HS-5 (cell line): ENCODE measurements at places on chromosomes 4 and X.

GRCh38 chrX:95903975-95904374 is 780.7 kb upstream of the DIAPH2 start:
- no peak for DNase-seq

GRCh38 chr4:121138039-121138825 is 25.9 kb downstream of the TNIP3 start:
- DNase-seq, result no peak

DNA sequence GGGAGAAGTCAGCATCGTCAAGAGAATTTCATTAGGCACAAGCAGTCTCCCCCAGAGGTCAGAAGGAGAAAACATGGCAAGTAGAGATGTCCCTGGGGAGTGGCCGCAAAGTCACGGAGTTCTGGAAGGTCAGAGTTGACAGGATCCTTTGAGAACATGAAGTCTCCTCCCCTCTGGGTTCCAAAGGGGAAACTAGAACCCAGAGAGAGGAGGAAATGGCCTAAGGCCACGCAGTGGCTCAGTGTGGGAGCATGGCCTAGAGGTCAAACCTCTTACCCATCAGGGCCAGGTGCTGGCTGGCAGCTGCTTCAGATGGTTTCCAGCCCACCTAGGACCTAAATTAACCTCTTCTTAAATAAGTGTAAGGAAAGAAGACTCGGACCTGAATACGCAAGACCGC is 884 bp downstream of the IDH3G start:
- DNase-seq, result no peak

DNA sequence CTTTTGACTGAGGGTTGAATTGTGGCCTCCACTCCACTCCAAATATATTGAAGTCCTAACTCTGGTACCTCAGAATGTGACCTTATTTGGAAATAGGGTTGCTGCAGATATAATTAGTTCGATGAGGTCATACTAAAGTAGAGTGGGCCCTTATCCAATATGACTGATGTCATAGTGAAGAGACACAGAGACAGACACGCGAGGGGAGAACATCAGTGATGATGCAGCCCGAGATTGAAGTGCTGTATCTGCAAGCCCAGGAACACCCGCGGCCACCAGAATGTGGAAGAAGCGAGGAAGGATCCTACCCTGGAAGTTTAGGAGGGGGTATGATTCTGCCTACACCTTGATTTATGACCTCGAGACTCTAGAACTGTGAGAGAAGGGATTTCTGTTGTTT is 279.0 kb downstream of the ANKRD50 start:
- DNase-seq, result no peak

DNA sequence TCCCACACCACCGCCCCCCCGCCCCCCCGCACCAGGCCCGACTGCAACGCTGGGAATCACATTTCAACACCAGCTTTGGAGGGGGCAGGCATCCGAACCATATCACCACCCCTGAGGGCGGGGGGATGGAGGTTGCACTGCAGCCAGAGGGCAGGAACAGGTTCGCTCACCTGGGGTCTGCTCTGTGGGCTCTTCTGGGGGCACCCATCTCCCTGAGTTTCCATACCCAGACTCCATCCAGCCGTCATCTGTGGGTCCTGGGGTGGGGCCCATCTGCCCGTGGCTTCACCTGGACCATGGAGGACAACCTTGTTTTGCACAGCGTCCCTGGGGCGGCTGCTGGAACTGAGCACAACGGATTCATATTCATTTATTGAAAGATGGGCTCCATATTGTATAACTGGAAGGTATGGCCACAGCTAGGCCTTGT is 6.9 kb downstream of the PSAPL1 start:
- no peak for DNase-seq

- DNase-seq, result no peak
Observed at GRCh38 chr4:106753426-106753825, 282.7 kb downstream of the DKK2 start.

DNA sequence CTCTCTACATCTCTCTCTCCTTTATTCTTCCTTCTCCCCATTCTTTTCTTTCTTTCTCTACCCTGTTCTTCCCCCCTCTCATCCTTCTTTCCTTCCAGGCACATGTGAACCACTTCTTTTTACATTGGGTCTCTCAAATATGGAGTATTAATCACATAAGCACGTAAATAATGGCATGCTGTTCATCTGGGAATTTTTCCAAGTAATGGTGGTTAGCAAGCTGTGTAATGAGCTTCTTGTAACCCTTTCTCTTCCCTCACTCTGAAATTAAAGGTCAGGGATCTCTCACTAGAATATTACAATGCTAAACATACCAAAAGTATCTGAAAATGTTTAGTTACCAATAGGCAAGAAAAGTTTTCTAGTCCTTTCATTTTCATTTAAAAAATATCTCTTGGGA is 239.9 kb upstream of the TEX13A start:
- peak; percentile 34 for DNase-seq

DNA sequence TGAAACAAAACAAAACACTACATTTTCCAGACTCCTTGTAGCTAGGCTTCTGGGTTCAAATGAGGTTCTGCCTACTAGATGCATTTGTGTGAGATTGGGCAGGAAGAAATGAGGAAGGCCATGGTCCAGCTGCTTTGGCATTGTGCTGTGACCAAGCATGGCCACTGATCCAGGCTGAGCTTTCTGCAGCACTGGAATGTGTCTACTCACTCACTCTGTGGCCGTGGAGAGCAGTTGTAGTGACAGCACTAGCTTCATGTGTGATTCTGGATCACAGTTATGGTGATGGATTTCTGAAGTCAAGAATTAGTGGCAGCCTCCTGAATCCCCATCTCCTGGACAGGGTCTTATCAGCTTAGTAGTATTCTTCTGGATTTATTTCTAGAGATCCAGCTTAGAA is 358.9 kb downstream of the GPAT3 start:
- DNase-seq, result no peak

- DNase-seq, result no peak
Observed at GRCh38 chr4:126899331-126899801, 733.4 kb upstream of the INTU start.

DNA sequence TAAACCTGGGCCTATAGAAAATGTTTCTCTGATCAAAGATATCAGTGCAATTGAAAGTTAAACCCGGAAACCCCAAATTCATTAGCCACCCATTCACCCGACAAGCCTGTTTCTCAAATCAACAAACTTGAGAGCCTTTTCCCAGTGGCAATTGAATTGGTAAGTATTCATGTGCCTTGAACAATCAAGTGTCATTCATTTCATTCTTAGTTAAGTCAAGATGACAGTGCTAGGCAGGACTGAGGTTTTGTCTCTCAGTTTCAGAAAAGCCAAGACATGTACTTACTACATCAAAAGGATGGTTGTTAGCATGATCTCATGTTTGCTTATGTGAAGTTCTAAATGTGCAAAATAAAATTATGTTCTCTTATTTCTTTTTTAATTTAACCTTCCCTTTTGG is 32.3 kb downstream of the CC2D2A start:
- DNase-seq, result no peak
